ENCODE measurements at places on chromosomes 5 and 9.

DNA sequence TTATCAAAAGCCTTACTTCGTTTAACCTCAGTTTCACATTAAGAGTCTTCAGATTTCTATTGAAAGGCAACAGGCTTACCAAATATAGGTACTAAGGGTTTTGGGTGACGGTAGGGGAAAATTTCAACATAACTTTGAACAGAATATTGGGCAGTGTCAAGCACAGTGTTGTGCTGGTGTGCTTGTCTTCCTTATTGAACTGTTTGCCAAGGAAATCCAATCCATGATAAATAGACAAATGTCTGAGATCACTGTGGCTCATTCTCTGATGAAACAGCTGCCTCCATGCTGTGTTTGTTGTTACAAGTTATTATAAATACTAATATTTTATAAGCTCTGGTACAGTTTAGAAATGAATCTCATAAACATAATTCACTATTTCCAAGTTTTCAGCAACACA lies 730.1 kb downstream of the NR2F1-AS1 start:
- no peak for DNase-seq

DNA sequence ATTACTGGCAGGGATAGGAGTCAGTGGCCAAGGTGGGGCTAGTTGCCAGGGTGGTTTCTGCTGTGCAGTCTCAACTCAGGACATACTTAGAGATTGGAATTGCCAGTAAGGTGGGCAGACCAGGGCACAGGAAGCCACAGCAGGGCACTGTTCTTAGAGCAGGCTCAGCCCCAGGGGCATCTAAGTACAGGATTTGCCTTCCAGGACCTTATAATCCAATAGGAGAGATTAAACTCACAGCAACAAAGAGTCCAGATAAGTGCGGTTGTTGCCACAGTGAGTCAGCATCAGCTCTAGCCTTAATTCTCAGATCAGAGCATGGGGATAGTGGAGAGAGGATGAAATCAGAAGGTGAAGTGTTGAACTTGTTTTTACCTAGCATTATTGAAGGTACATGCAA lies 265.8 kb upstream of the TRPC7 start:
- no peak for DNase-seq

DNA sequence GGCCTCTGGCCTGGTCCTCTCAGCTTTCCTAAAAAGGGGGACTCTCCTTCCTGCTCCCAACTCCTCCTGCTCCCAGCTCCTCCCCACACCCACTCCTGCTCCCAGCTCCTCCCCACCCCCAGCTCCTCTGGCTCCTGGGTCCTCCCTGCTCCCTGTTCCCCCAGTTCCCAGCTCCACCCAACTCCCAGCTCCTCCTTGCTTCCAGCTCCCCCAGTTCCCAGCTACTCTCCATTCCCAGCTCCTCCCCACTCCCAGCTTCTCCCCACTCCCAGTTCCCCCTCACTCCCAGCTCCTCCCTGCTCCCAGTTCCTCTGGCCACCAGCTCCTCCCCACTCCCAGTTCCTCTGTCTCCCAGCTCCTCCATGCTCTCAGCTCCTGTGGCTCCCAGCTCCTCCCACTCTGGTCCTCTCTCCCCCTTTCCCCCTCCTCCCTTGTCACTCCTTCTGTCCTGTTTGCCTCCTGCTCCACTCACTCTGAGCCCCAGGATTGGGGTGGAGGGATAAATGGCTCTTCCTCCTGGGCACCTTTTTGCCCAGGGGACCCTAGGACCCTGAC lies 75.7 kb downstream of the KCNT1 start:
- no peak for DNase-seq

DNA sequence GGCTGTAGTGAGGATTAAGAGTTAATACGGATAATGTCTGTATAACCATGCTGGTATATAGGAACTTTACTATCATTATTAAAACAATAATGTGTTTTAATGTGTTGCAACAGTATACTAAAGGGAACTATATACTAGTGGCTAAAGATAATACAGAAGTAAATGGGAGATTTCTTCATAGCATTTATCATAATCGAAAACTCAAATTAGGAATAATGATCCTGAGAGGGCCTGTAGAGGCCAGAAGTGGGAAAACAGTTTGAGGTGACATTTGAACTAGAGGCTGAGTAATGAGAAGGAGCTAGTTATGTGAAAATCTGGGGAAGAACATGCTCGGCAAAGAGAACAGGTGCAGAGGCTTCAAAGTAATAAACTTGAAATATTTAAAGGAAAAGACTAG lies 2.9 kb downstream of the TCERG1 start:
- DNase-seq: no peak

DNA sequence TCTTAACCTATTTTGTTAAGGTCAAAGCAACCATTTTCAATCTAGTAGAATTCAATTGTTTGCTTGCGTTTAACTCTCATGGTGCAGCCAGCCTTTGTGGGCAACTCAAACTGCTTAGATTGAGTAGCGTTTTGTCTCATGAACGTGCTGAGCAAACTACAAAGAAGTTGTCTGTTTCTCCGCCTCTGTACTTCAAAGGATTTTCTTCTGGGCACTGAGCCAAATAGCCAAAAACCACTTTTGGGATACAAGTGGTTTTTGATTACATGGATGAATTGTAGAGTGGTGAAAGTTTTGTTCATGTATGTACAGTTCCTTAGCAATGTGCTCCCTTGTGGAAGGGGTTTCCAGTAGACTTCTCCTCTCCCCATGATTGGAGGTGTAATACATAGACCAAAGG lies 122.9 kb downstream of the CFAP90 start:
- peak; percentile 42 for DNase-seq

DNA sequence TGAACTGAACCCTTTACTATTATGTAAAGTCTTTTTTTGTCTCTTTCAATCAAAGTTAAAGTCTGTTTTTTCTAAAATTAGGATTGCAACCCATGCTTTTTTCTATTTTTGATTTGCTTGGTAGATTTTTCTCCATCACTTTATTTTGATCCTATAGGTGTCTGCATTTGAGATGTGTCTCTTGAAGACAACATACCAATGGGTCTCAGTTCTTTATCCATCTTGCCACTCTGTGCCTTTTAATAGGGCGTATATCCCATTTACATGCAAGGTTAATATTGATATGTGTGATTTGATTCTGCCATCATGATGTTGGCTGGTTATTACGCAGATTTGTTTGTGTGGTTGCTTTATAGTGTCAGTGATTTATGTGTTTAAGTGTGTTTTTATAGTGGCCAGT lies 436.0 kb upstream of the SEMA6A start:
- DNase-seq: no peak

GRCh38 chr5:74529101-74529500 lies 111.4 kb downstream of the ENC1 start:
- DNase-seq: no peak

DNA sequence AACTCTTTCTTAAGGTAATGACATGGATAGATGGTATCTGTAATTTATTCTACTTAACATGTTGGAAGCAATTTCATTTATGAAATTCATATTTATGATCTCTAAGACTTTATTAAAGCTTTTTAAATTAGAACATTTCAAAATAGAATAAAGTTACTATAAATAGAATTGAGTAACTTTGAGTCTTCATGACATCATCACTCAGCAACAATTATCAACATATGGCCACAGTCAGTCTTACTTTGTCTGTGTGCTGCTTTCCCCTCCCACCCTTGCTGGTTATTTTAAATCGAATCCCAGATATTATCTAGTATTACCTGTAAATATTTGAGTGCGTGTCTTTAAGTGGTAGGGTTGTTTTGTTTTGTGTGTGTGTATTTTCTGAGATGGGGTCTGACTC lies 65.2 kb downstream of the IPO11 start:
- no peak for DNase-seq

DNA sequence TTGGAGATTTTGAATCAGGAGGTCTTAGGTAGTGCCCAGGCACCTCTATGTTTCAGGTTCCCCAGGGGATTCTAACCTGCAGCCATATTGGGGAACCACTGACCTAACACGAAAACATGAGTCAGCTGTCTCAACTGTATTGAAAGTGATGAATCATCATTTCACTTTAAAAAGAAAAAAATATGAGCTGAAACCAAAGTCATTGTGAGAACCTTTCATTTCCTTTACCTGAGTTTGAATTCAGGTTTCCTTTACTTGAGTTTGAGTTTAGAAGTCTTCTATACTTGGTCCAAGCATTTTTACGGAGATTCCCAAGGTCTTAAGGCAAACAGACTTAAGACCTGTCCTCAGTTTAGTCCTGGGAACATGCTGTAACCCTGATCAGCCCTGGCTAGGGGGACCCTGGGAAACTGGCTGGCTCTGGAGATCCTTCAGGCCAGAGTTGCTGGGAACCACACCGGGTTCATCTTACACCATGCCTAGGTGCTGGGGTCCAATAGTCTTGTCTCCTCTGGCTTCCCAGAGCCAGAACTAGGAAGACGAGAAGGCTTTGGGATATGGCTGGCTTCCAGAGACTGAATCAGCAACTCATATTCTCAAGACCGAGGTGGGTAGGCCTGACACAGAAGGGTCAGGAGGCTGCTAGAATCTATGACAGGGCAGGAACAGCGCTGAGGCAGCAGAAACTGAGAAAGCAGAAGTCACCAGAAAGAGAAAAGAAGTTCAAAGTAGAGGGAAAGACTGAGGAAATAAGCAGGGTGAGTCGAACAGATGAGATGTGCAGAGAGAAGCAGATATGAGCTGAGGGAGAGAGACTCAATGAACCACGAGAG lies 16.4 kb upstream of the PDCD1LG2 start:
- DNase-seq: peak; percentile 17

DNA sequence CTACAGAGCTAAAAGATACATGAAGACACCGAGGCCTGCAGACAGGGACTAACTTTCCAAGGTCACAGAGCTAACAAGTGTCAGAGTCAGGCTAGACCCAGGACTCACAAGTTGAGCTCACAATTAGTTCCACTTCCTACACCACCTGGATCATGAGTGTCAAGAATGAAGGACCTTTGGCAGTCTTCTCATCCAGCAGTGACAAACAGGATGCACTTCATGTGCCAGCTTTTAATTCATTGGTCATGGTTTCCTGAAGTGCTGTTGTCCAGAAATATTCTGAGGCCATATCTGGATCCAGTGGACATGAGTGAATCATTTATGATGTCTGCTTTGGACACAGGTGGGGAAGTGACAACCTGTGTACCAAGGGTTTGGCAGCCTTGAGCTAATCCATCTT lies 77.4 kb downstream of the KCNIP1 start:
- DNase-seq: no peak

GRCh38 chr5:33043343-33043997 lies 332.3 kb downstream of the NPR3 start:
- DNase-seq: no peak

- DNase-seq: no peak
Observed at GRCh38 chr5:121424976-121425375, 426.7 kb upstream of the FTMT start.

DNA sequence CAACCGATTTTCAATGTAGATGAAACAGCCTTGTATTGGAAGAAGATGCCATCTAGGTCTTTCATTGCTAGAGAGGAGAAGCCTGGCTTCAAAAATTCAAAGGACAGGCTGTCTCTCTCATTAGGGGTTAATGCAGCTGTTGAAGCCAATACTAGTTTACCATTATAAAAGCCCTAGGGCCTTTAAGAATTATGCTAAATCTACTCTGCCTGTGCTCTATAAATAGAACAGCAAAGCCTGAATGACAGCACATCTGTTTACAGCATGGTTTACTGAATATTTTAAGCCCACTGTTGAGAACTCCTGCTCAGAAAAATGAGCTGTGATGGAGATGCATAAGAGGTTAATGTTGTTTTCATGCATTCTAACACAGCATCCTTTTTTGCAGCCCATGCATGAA lies 188.5 kb downstream of the TRIM32 start:
- DNase-seq: no peak

DNA sequence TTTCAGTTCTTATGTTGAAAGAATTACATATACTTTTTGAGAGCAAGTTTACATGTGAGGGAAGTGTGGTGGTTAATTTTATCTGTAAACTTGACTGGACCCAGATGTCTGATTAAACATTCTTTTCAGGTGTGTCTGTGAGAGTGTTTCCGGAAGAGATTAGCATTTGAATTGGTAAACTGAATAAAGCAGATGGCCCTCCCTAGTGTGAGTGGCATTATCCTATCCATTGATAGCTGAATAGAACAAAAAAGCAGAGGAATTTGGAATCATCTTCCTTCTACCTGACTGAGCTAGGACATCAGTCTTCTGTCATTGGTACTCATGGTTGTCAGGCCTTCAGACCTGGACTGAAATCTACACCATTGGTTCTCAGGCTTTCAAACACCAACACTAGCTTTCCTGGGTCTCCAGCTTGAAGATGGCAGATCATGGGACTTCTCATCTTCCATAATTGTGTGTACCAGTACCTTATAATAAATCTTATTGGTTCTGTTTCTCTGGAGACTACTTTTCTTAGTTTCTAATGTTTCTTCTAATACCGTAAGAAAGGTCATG lies 36.6 kb downstream of the NREP start:
- no peak for DNase-seq
